Fibroblast of mammary gland (primary cell): ENCODE measurements at places on chromosomes 13 and 19.

DNA sequence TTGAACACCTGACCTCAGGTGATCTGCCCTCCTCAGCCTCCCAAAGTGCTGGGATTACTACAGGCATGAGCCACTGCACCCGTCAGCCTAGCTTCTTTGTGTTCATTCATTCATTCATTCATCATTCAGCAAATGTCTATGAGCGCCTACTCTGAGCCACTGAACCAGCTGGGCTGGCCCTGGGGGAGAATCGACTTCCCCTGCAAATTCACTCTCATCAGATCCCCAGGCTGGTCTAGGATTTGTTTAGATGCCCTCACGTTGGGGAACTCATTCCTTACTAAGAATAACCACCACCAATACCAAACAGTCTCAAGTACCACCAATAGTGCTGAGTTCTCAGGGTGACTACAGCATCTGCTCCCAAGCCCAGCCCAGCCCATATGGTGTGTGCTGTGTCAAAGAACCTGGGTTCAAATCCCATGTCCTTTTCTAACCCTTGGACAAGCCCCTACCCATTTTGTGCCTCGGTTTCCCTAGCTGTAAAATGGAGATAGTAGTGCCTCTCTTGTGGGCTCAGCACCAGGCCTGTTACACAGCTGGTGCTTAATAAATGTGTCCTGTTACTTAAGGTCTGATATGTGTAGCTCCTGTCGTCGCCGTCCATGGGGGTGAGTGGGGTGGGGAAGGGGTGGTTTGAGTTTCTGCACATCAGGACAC lies 16.8 kb downstream of the NRTN start:
- no peak for DNase-seq

DNA sequence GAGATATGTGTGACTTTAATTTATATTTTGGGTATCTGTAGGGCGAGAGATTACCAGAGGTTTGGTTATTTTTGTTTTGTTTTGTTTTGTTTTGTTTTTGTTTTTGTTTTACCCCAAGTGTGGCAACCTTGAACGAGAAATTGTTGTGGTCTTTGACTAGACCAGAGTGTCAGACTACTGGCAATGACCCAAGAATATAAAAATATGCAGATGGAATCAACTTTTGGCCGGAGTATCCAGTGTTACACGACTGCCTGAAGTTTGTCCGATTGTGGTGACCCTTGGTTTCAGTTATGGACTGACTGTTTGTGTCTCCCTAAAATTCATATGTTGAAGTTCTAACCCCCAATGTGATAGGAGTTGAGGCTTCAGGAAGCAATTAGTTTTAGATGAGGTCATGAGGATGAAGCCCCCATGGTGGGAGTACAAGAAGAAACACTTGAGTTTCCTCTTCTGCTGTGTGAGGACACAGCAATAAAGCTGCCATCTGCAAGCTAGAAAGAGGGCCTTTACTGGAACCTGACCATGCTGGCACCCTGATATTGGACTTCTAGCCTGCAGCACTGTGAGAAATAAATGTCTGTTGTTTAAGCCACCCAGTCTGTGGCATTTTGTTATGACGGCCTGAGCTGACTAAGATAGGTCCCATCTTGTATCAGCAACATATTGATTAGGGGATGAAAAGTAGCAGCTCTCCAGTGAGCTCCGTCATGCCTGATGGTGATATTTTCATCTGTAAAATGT lies 261.7 kb downstream of the MTUS2 start:
- no peak for DNase-seq

GRCh38 chr19:55270172-55270942 lies 9.6 kb downstream of the HSPBP1 start:
- no peak for DNase-seq

- no peak for DNase-seq
These were observed 28.0 kb downstream of the SPRY2 start for GRCh38 chr13:80312967-80313366.

DNA sequence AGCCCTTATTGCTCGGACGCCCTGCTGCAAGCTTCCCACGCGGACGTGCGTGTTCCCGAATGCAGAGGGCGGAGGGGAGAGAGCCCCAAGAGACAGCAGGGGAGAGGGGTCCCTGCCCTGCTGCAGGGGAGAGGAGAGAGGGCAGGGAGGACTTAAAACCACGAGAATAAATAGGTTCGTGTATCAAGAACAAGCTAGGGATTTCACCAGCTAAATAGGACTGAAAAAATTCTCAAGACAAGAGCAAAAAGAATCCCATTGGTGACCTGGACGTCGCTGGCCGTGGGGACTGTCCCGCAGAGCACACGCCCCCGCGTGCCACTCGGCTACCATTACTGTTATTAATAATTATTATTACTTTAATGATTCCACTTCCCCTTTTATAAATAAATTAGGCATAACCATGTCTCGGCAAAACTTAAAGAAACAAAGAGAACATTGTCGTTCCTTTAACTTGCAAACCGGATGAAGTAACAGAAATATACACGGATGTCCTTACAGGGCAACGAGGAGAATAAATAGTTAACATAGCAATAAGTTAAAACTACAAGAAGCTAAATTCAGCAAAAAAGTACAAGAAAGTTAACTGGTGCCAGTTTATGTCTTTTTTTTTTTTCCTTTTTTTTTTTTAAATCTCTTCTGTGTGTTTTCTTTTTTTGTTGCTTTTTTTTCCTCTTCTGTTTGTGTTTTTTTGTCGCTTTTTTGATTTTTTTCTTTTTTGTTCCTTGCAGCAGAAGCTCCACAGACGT lies 16.6 kb downstream of the PRKCSH start:
- DNase-seq = no peak

GRCh38 chr13:22357132-22357531 lies 686.3 kb downstream of the FGF9 start:
- DNase-seq = peak; percentile 16

DNA sequence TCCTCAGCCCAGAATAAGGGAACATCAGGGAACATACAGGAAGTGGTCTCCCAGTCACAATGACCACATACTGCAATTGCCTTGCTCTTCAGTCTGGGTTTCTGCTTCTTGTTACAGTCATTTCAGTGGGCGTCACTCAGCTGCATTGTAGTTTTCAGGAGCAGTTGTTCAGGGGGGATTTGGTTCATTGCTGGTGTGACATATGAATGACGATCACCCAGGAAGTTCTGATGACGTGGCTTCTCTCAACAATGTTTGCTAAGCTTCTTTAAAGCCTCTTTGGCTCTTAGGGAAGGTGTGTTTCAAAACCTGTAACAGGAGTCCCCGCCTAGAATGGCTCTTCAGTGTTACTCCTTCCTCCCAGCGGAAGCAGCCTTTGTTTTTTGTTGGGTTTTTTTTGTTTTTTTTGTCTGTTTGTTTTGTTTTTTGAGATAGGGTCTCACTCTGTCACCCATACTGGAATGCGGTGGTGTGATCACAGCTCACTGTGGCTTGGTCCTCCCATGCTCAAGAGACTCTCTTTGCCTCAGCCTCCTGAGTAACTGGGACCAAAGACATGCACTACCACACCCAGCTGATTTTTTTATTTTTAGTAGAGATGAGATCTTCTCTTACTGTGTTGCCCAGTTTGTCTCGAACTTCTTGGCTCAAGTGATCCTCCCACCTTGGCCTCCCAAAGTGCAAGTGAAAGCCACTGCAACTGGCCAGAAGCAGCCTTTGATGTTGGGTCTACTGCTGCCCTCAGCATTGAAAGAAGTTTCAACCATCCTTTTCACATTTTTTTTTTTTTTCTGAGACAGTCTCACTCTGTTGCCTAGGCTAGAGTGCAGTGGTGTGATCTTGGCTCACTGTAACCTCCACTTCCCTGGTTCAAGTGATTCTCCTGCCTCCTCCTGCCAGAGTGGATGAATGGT lies 1.4 kb upstream of the SCEL start:
- DNase-seq = peak; percentile 26

DNA sequence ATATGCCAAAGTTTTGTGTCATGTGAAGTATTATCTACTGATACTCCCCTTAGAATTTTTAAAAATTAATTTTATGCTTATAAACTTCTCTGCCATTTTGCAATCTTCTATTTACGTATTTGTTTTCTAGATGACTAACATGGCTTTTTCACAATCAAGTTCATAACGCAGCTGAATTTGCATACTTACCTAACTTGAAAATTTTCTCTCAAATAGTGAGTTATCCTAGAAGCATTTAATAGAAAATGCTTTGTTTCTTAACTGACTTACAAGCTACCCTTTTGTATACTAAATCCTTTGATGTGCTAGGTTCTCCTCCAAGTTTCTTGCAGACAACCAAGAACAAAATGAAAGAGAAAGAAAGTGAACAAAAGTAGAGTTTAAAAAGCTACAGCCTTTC lies 683.5 kb downstream of the LIG4 start:
- no peak for DNase-seq

- no peak for DNase-seq
These were observed 29.7 kb upstream of the ENOX1 start for GRCh38 chr13:43816401-43816889.

DNA sequence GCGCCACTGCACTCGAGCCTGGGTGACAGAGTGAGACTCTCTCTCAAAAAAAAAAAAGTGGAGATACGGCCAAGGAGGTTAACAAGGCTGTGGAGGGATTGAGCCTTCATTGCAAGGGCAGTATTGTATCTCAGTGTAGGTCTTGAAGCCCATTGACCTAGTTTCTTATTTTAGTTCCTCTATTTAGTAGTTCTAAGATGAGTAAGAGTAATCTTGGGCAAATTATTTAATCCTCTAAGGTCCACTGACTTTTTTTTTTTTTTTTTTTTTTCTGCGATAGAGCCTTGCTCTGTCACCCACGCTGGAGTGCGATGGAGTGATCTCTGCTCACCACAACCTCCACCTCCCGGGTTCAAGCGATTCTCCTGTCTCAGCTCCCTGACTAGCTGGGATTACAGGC lies 14.3 kb upstream of the ILF3 start:
- no peak for DNase-seq

DNA sequence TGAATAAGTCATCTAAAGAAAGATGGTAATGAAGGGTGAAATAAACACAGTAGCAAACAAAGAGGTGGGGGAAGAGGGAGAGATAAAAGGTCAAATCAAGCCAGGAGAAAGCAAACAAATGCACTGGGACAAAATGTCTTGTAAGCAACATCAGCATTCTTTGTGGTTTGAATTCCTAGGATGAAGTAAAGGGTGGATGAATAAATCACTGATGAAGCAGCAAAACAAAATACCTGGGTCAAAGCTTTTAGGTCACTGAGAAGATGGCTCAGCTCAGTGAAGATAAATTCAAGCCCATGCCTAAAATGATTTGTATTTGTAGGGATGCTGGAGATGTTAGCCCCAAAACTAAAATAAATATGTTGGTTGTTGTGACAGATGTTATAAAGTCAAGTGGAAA lies 86.5 kb upstream of the FBXL3 start:
- DNase-seq = peak; percentile 30

- peak; percentile 86 for DNase-seq
These were observed 264.0 kb downstream of the KLF12 start for GRCh38 chr13:73870036-73870741.

- peak; percentile 86 for DNase-seq
These were observed 12.1 kb downstream of the SERTM1 start for GRCh38 chr13:36685927-36686326.

DNA sequence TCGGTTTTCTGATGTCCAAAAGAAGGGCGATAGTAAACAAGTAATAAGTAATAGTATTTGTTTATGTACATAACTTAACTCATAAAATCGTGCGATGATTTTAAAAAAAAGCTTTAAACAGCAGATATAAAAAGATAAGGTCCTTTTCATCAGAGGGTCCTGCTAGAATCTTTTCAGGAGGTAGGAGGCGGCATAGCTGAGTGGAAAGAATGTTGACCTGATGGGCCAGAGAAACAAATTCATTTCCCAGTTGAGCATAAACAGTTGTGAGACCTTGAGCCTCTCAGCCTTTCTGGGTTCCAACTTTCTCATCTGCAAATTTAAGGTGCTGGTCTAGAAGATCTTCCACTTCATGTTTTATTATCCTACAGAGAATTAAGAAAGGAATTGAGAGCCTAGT lies 173.5 kb downstream of the LACC1 start:
- DNase-seq = no peak

DNA sequence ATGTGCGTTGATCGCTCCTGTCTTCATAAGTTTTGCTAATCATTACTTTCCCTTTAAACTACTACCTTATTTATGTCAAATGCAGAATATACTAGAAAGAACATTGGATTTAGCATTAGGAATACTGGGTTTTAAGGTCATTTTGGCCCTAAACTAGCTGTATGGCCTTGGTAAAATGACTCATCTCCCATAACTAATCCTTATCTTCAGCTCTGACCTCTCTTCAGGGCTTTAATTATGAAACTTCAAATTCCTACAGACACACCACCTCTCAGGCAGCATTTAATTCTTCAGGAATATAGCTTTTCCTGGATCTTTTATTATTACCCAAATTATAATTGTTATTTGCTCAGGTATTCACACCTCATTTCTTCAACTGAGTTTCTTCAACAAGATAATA lies 121.2 kb downstream of the STARD13 start:
- DNase-seq = no peak

DNA sequence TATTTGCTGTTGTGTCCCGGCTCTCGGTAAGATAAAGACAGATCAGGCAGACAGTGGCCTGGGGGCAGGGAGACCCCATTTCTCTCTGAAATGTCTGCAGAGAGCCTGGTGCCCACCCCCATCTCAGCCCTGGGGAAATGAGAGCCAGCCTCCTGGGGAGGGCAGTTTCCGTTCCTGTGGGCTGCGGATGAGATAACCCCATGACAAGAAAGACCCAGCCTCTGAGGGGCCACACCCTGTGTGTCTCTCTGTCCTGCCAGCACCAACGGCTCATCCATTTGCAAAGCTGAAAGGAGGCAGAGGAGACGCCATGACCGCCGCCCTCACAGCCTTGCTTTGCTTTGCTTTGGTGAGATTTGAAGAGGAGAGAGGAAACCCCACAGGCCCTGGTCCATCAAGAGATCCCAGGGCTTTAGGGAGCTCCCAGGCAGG lies 28.1 kb upstream of the KIR3DL3 start:
- no peak for DNase-seq

DNA sequence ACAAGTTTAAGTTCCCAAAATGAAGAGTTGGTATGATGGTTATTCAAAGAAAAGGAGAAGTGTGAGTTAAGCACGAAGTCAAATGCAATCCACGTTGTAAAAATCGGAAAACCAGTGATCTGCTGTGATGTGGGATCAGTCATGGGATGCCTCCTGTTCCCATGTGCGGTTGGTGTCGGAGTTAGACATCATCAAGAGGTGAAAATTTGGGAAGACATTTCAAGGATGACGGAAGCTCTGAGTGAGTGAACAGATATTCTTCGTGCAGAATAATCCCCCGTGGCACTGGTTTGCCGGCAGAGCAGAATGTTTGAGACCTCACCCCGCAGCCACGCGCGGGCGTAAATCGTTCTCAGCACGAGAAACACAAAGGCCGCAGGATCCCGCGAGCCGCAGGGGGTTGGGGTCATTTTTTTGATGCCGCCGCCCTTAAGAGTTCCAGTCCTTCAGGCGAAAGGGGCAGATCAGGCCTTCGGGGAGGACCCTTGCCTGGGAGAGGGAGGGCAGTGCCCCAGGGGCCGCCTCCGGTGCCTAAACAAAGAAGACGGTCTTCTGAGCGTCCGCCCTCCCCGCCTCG lies 13.7 kb upstream of the SOX1 start:
- no peak for DNase-seq

DNA sequence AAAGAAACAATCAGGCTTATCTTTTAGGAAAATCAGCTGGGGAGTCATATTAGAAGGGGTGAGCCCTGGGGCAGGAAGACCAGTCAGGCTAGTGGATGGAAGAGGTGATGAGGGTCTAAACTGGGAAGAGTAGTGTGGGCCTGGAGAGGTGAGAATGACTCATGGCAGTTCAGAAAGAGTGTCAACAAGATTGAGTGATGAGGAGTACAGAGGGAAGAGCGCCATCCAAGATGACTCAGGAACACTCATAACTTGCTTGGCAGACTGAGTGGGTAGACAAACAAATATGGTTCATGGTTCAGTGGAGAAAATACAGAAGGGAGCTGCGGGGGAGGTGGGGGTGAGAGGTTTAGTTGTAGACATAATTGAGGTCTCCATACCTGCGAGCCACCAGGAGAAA lies 17.3 kb upstream of the CLDN10 start:
- DNase-seq = peak; percentile 91
